ENCODE measurements at places on chromosomes 13 and 19. TPM values are rescaled to one million over a fixed set of nuclear protein-coding genes. Genes with fewer than 3 reads are reported as not detected.
A peak's percentile ranks its signal among the peaks of the same experiment; 100 is the strongest.

DNA sequence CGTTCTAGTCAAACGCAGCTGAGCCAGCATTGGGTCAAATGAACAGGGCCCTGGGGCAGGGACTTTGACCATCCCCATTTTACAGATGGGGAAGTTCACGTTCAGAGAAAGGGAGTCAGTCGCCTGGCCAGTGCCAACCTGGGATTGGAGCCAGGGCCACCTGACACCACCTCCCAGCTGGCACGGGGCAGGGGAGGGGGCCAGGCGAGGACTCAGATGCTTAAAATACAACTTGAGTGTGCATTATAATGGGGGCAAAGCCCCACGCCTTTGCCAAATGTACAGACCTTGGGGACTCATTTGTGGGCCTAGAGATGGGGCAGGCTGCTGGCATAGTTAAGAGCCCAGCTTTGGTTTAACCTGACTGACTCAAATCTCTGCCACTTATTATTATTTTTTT is 14.6 kb downstream of the PRR12 start:
- no peak for DNase-seq

DNA sequence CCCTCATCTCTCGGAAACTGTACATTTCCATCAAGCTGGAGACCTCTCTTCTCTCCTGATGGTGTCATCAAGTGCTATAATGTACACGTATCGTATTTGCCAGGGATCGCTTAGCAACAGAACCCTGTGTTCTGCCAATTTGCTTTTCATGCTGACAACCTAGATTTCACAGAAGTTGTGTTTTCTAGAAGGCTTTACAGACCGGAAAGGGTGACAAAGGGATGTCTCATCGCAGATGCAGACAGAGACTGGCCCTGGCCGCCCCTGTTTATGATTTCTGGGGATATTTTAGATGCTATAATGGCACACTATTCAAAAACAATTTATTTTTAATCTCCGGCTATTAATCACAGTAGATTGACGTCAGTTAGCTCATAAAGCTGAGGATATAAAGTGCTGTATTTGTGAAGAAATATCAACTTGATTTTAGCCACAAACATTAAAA is 291.4 kb downstream of the IRS2 start:
- DNase-seq = no peak

- no peak for DNase-seq
Measured at GRCh38 chr13:30804474-30804873, 69.1 kb downstream of the ALOX5AP start.

GRCh38 chr19:49690079-49690655 is 749 bp upstream of the CPT1C start:
- no peak for DNase-seq

DNA sequence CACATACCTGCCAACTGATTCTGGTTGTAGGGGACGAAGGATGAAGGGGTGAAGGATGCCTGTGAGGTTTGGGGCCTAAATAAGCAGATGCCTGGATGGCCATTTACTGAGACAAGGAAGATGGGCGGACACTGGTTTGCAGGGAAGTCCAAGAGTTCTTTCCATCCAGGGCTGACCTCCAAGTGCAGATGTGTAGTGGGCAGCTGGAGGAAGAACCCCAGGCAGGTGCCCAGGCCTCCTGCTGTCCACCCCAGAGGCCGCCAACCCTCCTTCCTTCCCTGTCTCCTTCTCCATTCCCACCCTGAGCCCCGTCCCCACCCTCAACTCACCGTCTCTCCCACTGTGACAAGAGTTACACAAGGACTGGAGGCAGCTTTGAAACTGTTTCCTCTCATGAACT is 171.5 kb downstream of the KATNAL1 start:
- DNase-seq = no peak

GRCh38 chr13:22967669-22968068 is 213.1 kb upstream of the SGCG start:
- no peak for DNase-seq

DNA sequence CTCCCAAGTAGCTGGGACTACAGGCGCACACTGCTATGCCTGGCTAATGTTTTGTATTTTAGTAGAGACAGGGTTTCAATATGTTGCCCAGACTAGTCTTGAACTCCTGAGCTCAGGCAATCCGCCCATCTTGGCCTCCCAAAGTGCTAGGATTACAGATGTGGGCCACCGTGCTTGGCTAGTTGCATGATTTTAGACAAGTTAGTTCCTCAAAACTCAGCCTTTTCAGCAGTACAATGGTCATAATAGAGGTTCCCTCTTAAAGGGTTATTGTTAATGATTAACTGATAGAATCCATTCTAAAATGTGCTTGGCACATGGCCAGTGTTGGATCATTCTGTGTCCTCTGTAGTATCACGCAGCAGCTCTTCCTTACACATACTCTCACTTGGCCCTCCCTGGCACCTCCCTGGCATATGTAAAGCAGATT is 19.5 kb upstream of the IFT88 start:
- no peak for DNase-seq

DNA sequence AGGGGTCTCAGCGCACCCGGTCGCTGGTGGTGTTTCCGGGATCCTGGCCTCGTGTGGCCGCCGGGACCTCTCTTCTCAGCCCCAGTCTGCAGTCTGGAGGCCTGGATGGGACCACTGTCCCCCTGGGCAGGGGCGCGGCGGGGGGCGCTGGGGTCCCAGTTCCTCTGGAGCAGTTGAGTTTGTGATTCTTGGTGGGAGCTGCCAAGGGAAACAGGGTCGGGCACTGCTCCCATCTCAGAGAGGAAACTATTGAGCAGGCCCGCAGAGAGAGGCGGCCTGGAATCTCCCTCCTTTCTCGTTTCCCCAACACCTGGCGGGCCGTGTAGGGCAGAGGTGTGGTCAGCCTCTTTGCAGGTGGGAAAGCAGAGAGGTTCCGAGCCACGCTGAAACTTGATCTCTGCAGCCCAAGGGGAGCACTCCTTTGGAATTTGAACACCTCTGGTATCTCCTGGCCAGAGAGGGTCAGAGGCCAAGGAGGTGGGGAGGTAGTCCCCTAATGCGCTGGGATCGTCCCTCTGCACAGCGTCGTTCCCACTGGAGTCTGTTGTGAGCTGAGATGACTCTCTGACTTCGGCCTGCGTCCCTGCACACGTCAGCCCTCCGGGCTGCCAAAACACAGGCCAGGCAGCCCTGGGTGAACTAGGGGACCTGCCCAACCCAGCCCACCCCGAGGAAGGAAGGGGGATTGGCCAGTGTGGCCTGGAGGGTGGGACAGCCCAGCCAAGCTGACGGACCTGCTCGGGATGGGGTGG is 741 bp downstream of the PLEKHF1 start:
- DNase-seq = no peak

DNA sequence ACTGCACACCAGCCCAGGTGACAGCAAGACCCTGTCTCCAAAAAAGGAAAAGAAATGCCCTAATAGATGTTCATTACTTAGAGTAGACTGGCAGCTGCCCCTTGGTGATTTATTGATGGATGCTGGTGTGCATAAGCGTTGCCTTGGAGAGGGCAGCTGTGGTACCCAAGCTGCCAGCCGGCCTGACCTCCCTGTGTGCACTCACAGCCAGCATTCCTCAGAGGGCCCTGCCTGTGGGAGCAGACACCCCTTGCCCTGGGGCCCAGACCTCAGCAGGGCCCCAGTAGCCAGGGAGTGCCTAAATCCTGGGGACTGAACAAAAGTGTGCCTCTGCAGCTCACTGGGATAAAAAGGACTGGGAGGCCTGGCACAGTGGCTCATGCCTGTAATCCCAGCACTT is 7.8 kb upstream of the ACTN4 start:
- DNase-seq = no peak

GRCh38 chr13:46492946-46493345 is 60.0 kb upstream of the LRCH1 start:
- peak; percentile 72 for DNase-seq

DNA sequence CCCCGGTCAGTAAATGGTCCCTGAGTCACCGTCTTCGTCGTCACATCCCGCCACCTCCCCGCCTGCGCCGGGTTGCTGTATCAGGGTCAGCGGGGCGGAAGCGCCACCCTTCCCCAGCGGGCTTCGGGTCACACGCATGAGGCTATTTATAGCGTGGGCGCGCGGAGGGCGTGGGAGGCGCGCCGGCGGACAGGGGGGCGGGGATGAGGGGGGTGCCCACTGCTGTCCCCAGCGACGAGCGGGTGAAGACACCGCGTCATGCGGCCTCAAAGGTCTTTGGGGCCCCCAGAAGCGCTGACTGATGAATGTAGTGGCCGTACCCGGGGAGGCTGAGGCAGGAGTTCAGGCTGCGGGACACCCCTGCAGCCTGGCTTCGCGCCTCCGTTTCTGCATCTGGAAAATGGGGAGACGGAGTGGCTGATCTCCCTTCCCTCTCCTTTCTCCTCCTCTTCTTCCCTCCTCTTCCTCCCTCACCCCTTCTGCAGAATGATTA is 7.9 kb downstream of the UNC13A start:
- DNase-seq = peak; percentile 35

The DLEU7 gene
- 1.4 TPM for polyA plus RNA-seq

The ZNF69 gene
- 27.5 TPM for polyA plus RNA-seq

GRCh38 chr19:56113074-56113632 is 7.9 kb downstream of the ZNF787 start:
- DNase-seq = no peak

DNA sequence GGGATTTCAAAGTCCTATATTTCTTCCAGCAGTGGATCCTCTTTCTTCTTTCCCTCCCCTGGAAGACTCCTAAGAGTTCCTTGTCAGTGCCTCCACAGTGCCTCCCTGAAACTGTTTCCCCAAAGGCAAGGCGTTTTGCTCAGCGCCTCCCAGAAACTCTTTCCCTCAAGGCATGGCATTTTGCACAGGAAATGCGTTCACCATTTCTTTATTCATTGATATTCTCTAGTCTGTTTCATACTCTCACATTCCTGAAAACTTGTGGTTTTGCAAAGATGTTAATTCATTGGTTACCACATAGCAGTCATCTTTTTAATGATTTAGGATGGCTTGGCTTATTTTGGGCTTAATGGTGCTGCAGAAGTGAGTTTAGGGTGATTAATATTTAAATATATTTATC is 177.3 kb upstream of the SLC10A2 start:
- no peak for DNase-seq

DNA sequence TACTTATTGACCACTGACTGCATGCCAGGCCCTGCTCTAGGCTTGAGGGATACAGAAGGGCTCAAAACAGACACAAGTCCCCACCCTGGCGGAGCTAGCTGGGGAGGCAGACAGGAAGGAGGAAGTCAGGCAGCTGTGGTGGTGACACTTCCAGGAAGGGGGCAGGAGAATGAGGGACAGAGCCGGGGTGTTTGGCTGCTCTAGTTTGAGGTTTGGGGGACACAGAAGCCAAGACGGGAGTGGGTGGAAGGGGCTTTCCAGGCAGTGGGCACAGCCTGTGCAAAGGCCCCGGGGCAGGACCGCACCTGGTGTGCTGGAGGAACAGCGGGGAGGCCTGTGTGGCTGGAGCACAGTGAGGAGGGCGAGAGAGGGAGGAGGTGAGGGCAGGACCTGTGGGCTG is 4.0 kb downstream of the MRPL54 start:
- no peak for DNase-seq

The GAPDHS gene
- polyA plus RNA-seq = not detected

The LRRC63 gene
- polyA plus RNA-seq = 0.14 TPM

The SIGLEC9 gene
- polyA plus RNA-seq = 1.5 TPM

The CYP2F1 gene
- polyA plus RNA-seq = 0.33 TPM

- no peak for DNase-seq
Measured at GRCh38 chr19:13097033-13097462, 5.6 kb downstream of the LYL1 start.

GRCh38 chr13:41652735-41653361 is 195.5 kb downstream of the RGCC start:
- DNase-seq = no peak

GRCh38 chr19:56120371-56121179 is 520 bp downstream of the ZNF787 start:
- DNase-seq = no peak
